ENCODE measurements at places on chromosomes 16 and 17.

DNA sequence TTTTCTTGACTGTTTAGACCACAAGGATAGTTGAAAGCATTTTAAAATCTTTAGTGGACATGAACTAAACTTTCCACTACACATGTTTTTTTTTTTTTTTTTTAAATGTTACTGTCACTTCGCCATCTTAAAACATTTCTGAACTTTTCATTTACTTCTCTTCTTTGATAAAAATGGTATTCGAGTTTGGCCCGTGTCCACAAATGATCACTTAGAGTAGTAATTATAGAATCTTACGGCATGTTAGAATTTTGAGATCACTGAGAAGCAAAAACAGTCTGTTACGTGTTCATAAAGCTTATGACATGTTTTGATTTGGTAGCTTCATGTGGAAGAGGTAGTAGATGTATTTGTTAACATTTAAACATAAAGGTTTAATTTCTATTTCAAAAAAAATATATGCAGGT lies 1.1 kb downstream of the NSRP1 start:
- no peak for DNase-seq

GRCh38 chr16:64751906-64752305 lies 370.0 kb downstream of the CDH11 start:
- DNase-seq, result no peak

DNA sequence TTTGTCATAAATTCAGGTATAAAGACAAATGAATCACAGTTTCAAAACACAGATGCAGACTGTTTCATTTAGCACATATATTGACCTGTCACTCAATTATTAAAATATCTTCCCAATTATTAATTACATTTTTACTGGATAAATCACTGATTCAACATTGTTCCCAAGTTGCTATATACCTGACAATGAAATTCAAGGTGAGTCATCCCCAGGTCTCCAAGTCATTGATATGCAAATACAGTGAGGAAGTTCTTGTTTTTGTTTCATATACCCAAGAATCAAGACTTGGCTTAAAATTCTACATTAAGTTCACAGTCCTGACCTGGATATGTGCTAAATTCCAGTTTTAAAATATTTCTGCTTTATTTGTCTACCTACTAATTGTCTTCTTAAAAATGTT lies 599.3 kb upstream of the PSMD7 start:
- no peak for DNase-seq

DNA sequence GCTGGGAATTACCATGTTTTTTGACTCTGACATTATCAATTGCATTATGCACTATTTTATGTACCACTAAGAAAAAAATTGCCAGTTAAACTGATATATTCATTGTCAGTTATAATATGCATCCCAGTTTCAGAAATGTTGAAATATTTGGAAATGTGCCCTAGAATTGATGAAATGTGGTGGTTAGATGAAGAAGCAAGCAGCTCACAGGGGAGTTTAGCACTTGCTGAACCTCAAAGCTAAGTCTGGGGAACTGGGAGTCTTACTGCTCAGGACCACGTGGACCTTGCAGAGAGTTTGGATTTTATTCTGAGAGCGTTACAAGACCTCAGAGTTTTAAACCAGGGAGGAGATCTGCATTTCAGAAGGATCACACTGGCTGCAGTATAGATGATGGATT lies 67.9 kb downstream of the TNRC6C start:
- no peak for DNase-seq

GRCh38 chr17:75407655-75408352 lies 2.3 kb upstream of the GRB2 start:
- no peak for DNase-seq

GRCh38 chr17:41895617-41896016 lies 23.1 kb downstream of the ACLY start:
- DNase-seq, result no peak
